GM23248 (cell line): ENCODE measurements at places on chromosomes 4 and X. TPM values are rescaled to one million over a fixed set of nuclear protein-coding genes. Genes with fewer than 3 reads are reported as not detected.

The SCML1 gene
- total RNA-seq, result 6.6 and 7.5 TPM in 2 replicates

GRCh38 chr4:106569146-106570031, 200.8 kb upstream of the GIMD1 start:
- DNase-seq, result peak; percentile 53
- H3K4me3 ChIP-seq, result peak overlapping the region; percentile 38
- H3K4me1 ChIP-seq, result peaks cover 19% of the 10 kb centered on the region
- no peaks in the 10 kb centered on the region for H3K36me3 ChIP-seq
- H3K27me3 ChIP-seq, result no peaks in the 10 kb centered on the region
- H3K27ac ChIP-seq, result peak overlapping the region; percentile 44

The TMEM47 gene
- total RNA-seq, result 185 and 188 TPM in 2 replicates

GRCh38 chrX:10401239-10401638, 219.1 kb downstream of the MID1 start:
- DNase-seq, result no peak
- no peak overlapping the region for H3K4me3 ChIP-seq
- H3K27ac ChIP-seq, result no peak overlapping the region
- no peaks in the 10 kb centered on the region for H3K36me3 ChIP-seq

The SOD3 gene
- 3.8 and 8.2 TPM in 2 replicates for total RNA-seq

The DMP1 gene
- total RNA-seq, result not detected in 2 replicates

DNA sequence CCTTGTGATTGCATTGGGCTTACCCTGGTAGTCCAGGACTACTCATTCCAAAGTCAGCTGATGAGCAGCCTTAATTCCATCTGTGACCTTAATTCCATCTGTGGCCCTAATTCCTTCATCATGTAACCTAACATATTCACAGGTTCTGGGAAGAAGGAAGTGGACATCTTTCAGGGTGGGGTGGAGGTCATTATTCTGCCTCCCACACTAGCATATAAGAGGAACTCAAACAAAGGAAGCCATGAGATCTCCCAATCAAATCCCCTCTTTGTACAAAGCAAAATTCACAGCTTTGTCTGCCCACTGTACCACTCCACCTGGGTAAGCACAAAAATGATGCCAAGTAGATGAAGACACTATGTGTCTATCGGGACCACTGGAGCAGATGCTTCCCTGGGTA, 87.3 kb downstream of the SLC2A9 start:
- DNase-seq, result no peak
- no peak overlapping the region for H3K27ac ChIP-seq
- H3K27me3 ChIP-seq, result no peaks in the 10 kb centered on the region
- no peak overlapping the region for H3K4me3 ChIP-seq
- H3K36me3 ChIP-seq, result no peaks in the 10 kb centered on the region

- no peaks in the 10 kb centered on the region for H3K27me3 ChIP-seq
- no peaks in the 10 kb centered on the region for H3K36me3 ChIP-seq
- no peak for DNase-seq
- H3K4me3 ChIP-seq, result no peak overlapping the region
Observed at GRCh38 chr4:145815027-145815612, 123.5 kb downstream of the ZNF827 start.

DNA sequence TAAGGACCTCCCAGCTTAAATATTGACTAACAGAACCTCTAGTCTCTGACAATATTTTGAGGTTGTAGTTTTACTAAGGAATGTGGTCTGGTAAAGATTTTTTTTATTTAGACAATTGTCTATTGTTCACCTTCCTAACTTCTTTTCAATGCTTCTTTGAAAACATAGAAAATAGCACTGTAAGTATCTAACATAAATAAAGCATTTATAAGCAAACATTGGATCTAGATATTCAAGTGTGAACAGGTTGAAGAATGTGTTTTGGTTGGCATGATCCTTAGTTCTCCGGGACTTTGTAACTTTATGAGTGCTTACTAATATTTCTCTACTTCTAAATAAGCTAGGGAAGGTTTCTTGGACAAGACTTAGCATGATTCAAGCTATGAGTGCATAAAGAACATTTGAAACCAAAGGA, 285.4 kb upstream of the ARSJ start:
- no peak overlapping the region for H3K4me3 ChIP-seq
- H3K27ac ChIP-seq, result peak overlapping the region; percentile 39
- H3K4me1 ChIP-seq, result peaks cover 27% of the 10 kb centered on the region
- DNase-seq, result peak; percentile 60
- no peaks in the 10 kb centered on the region for H3K36me3 ChIP-seq
- H3K27me3 ChIP-seq, result no peaks in the 10 kb centered on the region

The HMGN5 gene
- total RNA-seq, result 1.3 TPM in 1 of 2 replicates, not detected in the other

The IL3RA gene
- total RNA-seq, result not detected in 2 replicates

The SATL1 gene
- not detected in 2 replicates for total RNA-seq

The CXCL10 gene
- not detected in 2 replicates for total RNA-seq

- no peaks in the 10 kb centered on the region for H3K4me1 ChIP-seq
- no peaks in the 10 kb centered on the region for H3K36me3 ChIP-seq
- no peak overlapping the region for H3K27ac ChIP-seq
- no peak for DNase-seq
Observed at GRCh38 chr4:42954963-42955669, 62.6 kb downstream of the GRXCR1 start.

GRCh38 chrX:15142084-15142715, 127.7 kb downstream of the ASB9 start:
- H3K4me3 ChIP-seq, result no peak overlapping the region
- H3K27ac ChIP-seq, result no peak overlapping the region
- H3K36me3 ChIP-seq, result no peaks in the 10 kb centered on the region
- peak; percentile 2 for DNase-seq
- no peaks in the 10 kb centered on the region for H3K27me3 ChIP-seq
- H3K4me1 ChIP-seq, result no peaks in the 10 kb centered on the region

- no peaks in the 10 kb centered on the region for H3K27me3 ChIP-seq
- no peak for DNase-seq
- no peaks in the 10 kb centered on the region for H3K4me1 ChIP-seq
- no peak overlapping the region for H3K27ac ChIP-seq
- H3K36me3 ChIP-seq, result no peaks in the 10 kb centered on the region
- H3K4me3 ChIP-seq, result no peak overlapping the region
Observed at GRCh38 chrX:19410259-19410658, 66.5 kb downstream of the PDHA1 start.
